ENCODE measurements at places on chromosomes 7 and 10.

DNA sequence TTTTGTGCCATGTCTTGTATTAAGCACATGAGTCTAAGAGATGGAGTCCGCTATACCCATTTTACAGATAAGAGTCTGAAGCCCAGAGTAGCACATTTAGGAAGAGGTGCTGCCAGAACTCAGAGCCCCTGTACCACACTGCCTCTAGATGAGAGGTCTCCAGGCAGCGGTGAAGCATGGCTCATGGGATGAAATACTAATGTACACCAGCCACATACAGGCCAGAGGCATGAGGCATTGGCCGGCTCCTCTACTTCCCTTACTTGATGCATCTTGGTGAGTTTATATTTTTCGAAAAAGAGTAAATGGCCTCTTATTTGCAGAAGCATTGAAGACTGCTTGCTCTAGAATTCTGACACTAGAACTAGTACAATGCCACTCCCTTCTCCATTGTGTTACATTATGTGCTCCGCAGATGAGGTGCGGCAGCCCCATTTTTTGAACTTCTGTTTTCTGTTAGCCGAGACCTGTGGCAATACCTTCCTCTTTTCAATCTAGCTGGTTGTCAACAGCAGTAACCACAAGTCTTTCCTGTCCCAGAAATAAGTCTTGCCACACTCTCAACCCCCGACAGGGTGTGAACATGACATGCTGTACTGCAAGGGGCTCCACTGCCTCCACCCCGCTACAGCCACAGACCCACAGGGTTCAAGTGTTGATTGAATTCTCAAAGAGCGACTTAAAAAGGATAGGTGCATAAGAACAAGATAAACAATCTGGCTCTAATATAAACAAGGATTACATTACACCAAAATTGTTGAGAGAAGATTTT is 145.3 kb downstream of the CELF2 start:
- peak; percentile 57 for DNase-seq

GRCh38 chr7:5477723-5478531 is 54.3 kb upstream of the TNRC18 start:
- DNase-seq = no peak

DNA sequence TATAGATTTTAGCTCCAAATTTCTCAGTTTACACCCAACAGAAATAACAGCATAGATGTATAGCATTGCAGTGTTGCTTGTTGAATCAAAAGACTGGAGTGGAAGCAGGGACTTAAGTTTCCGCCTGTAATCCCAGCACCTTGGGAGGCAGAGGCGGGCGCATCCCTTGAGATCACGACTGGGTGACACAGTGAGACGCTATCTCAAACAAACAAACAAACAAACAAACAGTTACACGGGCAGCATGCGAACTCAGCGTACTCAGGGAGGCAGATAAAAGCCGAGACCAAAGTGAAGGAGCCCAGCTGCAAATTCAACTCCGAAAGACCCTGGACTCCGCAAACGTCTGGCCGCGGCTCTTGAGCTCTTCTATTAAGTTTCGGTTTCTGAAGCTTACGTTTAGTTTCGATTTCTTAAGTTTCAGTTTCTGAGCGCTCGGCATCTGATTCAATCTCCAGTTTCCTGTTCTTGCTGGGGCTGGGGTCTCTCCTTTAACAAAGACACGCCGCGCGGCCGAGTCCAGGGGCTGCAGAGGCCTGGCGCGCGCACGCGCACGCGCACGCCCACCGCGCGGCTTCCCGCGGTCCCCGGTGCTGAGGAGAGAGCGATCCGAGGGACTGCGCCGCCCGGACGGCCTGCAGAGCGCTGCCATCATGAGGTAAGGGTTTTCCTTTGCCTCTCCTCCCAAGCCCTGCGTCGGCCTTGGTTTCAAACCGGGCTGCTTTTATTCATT is at the start of gene IFIT5:
Gene IFIT5, plus strand, starts transcription at position 423 of the 733 bp plus-strand sequence. Its CDS starts 231 bp downstream, at position 654.
- DNase-seq = peak; percentile 47

- no peak for DNase-seq
Observed at GRCh38 chr10:30098629-30099028, 39.2 kb upstream of the JCAD start.

- no peak for DNase-seq
Observed at GRCh38 chr7:47361746-47362215, 220.1 kb downstream of the TNS3 start.

DNA sequence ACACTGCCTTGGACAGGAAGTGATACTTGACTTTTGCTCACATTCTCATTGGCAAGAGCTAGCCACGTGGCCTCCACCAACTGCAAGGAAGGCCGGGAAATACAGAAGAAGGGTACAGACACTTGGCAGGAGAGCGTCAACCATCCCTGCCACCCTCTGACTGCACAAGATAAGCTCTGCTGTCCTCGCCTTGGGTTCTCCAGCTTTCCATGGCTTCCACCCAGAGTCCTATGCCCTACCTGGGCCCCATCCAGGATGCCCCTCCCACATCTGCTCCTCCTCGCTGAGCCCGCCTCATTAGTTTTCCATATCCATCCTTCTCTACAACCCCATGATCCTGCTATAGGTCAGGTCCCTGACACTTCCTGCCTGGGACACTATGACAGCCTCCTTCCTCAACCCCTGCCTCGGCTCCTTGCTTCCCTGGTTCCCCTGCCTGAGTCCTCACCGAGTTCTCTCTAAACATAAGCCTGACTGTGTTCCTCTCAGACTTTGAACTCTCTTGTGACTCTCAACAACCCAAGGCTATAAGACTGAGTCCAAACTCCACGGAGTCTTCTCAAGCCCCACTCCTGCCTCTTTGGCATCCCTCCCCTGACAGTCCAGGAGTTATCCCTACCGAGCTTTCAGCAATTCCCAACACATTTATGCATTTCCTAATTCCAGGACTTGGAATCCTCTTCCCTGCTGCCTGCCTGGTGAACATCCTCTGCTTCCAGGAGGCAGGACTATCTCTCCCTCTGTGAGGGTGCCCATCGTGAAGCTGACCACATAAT is 23.2 kb upstream of the GDF10 start:
- DNase-seq = no peak

DNA sequence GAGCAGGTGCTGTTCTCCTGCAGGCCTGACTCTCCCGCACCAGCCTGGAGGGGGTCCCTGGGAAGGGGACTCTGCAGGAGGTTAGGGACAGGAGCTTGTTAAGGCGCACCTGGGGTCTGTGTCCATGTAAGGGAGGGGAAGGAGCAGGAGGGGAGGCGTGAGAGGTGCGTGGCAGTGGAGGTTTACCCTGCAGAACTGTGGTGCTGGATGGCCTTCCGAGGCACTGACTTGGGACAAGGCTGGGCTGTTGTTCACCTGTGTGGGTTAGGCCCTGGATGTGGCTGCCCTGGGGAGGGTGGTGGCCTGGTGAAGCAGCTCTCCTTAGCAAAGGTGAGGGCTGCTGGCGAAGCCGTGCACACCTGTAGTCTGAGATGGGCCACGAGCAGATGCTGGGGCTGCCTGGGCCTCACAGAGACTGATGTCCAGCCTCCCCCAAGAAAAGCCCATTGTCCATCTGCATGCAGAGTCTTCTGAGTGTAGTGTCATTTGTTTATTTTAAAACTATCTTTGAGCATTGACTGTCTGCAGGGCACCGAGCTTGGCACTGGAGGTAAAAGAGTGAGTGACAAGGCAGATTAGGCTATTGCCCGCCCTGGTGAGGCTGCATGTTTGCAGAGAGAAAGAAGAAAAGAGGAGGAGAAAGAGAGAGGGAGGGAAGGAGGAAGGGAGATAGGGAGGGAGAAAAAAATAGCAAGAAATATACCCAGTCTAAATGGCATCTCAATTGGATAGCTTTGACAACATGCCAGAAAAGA is 225.3 kb downstream of the GLRX3 start:
- DNase-seq = no peak

GRCh38 chr10:32245760-32246159 is 101.2 kb downstream of the EPC1 start:
- no peak for DNase-seq

DNA sequence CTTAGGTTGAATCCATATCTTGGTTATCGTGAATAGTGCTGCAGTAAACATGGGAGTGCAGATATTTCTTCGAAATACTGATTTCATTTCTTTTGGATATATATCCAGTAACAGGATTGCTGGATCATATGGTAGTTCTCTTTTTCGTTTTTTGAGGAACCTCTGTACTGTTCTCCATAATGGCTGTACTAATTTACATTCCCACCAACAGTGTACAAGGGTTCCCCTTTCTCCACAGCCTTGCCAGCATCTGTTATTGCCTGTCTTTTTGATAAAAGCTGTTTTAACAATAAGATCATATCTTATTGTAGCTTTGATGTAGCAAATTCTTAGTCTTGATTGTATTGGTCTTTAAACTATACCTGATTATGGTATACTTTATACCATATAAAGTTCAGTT is 45.3 kb downstream of the ZNRF2 start:
- no peak for DNase-seq

- DNase-seq = no peak
Observed at GRCh38 chr7:156279635-156280034, 360.9 kb upstream of the RNF32 start.

GRCh38 chr10:5550621-5551530 is 26.1 kb downstream of the CALML3 start:
- DNase-seq = no peak

GRCh38 chr7:88191911-88192310 is 27.9 kb downstream of the SRI start:
- no peak for DNase-seq

All from stimulated activated CD4-positive, alpha-beta T cell treated with anti-CD3 and anti-CD28 coated beads, TNF-alpha, amount 100 ng/mL, for 24 hours (primary cell).